Stimulated activated CD4-positive, alpha-beta T cell treated with anti-CD3 and anti-CD28 coated beads, Interleukin-1b, Interleukin-23, amount 100 ng/mL, for 1 hour (primary cell): ENCODE measurements at places on chromosomes 3 and 15.
A peak's percentile ranks its signal among the peaks of the same experiment; 100 is the strongest.

- DNase-seq = no peak
Measured at GRCh38 chr3:159185443-159186050, 383.7 kb downstream of the MFSD1 start.

GRCh38 chr3:194054540-194054939 lies 81.4 kb upstream of the HES1 start:
- DNase-seq = no peak

GRCh38 chr3:194422188-194422587 lies 23.1 kb upstream of the GP5 start:
- no peak for DNase-seq

- DNase-seq = no peak
Measured at GRCh38 chr3:183301937-183302580, 49.0 kb downstream of the B3GNT5 start.

DNA sequence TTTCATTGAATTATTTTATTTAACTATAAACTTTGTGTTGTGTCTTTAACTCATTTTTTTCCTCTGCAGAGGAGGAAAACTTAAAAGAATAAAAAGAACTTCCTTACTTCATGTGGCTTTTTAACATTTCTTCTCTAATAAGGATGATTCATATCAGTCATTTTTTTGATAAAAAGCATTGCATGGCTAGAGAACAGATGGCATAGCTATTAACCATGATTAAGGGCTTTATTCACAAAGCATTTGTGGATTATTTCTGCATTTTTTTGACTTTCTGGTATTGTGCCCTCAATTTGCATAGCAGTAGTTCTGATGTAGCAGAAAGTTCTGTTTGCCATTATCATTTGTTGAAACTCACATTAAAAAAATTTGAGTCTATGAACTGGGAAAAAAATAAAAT lies 540.8 kb downstream of the SI start:
- no peak for DNase-seq

GRCh38 chr15:52466716-52467115 lies 62.0 kb downstream of the MYO5A start:
- DNase-seq = no peak

GRCh38 chr3:127369356-127369935 lies 81.6 kb upstream of the PRR20G start:
- DNase-seq = no peak

- no peak for DNase-seq
Measured at GRCh38 chr3:174715386-174715785, 143.7 kb upstream of the NAALADL2 start.

DNA sequence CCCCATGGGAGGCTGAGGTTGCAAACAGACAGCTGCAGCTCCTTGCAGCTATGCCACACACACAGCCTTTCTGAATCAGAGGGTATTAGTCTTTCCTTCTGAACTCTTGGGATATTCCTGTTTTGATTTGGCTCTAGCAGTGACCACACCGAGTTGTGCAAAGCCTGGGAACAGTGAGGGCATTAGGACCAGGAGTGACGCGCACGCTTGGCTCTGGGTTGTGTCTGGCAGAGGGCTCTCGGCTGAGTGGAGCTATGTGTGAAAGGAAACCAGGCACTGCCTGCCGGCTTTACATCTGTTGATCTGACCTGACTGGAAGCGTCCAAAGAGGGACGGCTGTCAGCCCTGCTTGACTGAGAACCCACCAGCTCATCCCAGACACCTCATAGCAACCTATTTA lies at the start of gene GALNT15:
GALNT15 (plus strand) TSS at position 292 of the 400 bp plus-strand sequence. CDS start 472 bp downstream, outside the sequence.
- no peak for DNase-seq

GRCh38 chr3:142902356-142902755 lies 13.5 kb upstream of the PCOLCE2 start:
- no peak for DNase-seq

DNA sequence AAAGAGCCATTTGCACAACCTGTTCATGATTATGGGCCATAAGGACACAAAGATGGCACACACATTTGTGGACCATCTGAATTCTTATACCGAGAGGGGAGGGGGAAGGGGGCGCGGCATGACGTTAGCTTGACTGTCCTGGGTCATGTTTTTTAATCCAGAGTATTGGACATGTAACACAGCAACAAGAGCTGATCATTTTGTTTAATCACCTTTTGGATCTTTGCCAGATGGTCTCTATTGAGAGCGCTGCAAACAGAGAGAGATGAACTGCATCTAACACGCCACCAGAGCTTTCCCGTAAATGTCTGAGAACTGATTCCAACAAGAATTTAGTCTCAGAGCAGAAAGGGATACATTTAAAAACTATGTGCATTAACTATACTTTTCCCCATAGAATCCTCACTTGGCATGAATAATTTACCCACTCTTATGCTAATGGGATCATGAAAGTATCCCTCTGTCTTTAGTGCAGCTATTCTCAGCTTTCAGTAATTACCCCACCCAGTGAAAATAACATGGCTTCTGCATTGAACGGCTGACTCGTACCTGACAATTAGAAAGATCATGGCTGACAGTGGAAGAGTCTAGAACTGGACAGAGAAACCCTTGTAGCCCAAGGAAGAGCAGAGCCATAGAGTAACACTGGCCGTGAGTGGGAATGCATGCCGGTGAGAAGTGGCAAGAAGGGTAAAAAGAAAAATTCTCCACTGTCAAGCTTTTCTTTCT lies 22.6 kb downstream of the MEIS2 start:
- no peak for DNase-seq

DNA sequence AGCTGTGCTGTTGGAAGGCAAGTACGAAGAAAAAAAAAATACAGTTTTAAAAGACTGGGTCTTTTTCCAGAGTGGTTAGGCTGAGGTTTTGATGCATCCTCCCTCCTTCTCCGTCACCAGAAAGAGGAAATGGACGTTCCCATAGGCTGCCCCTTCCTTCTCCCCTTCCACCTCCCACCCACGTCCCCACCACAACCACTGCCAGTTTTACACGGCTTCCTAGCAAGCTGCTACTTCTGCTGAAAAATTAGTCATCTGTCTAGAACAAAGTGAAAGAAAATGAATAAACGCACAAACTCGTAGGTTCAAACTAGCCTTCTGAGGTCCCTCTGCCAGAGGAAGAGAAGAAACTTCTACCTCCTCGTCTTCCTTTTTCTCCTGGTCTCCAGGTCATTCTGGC lies 71.6 kb upstream of the RPL35A start:
- no peak for DNase-seq

DNA sequence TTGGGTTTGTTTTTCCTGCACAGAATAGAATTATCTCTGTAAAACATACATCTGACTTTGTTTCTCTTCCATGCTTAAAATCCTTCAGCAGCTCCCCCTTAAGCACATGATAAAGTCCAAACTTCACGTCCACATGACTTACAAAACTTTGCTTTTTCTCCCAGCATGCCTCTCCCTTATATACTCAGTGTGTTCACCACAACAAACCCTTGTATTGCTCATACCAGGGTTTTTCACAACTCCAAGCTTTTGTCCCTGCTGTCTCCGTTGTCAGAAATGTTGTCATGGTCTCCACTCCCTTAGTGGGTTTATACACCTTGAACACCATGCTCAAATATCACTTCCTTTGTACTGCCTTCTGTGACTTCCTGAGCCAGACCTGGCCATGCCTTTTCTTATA lies 91.1 kb upstream of the MITF start:
- no peak for DNase-seq

DNA sequence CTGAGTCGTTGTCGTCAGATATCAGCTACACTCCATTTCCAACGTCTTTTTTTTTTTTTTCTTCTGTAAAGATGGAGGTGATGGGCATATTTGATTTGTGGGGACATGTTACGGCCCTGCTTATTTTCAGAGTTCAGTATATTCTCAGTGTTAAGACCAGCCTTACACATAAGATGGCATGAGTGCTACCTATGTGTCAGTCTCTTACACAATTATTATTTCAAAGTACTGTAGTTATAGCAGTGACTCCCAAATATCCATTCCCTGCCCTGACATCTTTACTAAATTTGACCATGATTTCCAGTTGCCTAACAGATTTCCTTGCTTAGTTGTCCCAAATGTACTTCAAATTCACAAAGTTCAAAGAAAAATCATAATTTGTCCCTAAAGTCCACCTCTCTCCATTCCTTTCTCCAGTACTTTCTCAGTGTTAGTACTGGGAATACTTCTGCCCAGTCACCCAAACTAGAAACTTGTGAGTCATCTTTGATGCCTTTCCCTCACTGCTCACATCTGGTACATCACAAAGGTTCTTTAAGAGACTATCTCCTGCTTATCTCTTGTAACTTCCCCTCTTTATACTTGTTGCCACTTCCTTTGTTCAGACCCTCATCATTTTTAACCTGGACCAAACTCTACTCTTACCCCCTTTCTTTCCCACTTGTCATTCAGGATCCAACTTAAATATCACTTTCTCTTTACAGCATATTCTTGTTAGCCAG lies 67.0 kb downstream of the ZNF609 start:
- DNase-seq = no peak

DNA sequence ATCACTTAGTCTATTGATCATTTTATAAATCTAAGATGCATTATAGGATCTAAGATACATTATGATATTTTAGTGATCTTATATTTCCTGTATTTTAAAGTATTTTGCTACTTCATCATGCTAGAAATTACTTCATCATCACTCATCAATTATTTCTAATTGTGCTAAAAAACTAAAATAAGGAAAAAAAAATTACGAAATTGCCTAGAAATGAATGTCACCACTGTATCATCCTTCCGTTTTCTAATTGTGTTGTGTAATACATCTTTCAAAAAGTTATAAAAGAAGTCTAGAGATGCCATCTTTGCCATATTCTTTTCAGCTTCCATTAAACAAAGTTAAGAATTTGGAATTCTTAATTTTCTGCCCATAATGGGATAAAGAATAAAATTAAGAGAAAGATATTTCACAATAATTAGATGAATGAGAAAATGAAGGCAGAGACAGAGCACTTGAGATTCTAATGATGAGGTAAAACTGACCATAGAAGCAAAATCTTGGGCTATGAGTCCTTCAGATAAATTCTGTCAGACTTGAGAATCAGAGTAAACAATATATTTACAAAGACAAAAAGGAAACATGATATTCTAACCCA lies 48.8 kb downstream of the ALDH1A2 start:
- no peak for DNase-seq

GRCh38 chr3:153624310-153625030 lies 462.4 kb downstream of the RAP2B start:
- no peak for DNase-seq

DNA sequence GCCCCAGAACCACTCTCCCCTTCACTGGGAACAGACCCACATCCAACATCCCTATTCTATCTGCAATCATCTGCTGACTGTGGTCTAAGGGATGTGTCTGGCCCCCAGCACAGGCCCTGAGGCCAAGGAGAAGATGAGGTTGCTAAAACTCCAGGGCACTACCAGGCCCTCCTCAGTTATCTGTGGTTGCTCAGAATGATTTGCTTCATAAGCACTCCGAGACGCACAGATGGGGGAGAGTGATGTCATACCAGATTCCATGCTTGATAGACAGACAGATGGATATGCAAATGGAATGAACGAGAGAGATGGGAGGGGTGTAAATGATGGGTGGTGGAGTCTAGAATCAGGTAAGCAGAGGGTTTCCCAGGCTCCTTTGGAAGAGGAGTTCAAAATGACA lies 57.8 kb downstream of the CEMIP start:
- no peak for DNase-seq

- no peak for DNase-seq
Measured at GRCh38 chr15:68384451-68385239, 47.3 kb downstream of the ITGA11 start.

DNA sequence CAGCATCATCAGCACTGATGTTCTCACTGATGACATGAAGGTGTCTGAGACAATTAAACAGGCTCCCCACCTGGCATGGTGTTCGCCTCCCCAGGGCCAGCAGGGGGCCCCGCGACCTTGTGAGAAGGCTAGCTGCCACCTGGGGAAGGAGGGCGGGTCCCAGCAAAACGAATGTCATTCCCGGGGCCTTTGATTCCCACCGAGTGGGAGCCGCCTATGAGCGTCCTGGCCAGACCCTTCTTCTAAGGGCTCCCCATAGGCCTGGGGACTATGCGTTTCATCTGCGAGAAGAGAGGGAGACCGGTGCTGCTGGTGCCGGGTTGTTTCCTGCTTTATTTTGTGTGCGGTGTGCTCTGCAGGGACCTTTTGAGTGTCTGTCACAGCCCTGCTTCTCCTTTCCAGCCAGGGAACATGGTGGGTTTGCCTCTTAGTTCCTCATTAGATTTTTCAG lies 20.5 kb upstream of the MINDY4B start:
- peak; percentile 7 for DNase-seq

- DNase-seq = no peak
Measured at GRCh38 chr3:95289295-95289694, 1226.4 kb downstream of the NSUN3 start.

- no peak for DNase-seq
Measured at GRCh38 chr3:64174328-64174727, 50.9 kb downstream of the PRICKLE2 start.

DNA sequence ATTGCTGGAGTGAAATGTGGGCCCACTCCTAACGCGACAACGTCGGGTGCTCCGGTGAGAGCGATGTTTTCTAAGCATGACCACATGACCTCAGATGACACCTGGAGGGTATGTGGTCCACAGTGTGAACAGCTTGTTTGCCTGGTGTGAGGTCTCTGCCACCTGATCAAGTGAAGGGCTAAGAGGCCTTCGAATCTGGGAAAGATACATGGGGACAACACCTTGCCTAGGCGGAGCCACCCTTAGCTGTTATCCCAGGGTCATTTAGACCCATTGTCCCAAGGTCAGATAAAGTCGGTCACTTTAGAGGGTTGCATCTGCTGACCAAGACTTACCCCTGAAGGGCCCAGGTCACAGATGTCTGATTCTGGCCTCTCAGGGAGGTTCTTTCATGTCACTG lies 34.9 kb upstream of the ALDH1A3 start:
- DNase-seq = no peak

DNA sequence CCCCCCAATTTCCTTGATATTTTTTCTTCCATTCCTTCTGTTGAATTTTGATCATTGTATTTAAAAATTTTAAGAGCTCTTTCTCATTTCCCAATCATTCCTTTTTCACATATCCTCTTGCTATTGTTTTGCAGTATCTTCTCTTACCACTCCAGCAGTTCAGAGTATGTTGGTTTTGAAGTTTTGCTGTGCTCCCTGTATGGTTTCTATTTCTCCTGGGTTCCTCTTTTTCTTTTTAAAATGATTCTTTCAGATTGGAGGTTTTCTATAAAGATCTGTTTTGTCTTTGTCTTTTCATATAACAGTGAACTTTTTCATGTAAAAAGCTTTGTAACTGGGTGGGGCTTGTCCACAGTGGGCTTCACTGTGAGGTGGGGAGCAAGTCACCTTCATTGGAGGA lies 12.8 kb downstream of the USP3 start:
- no peak for DNase-seq

DNA sequence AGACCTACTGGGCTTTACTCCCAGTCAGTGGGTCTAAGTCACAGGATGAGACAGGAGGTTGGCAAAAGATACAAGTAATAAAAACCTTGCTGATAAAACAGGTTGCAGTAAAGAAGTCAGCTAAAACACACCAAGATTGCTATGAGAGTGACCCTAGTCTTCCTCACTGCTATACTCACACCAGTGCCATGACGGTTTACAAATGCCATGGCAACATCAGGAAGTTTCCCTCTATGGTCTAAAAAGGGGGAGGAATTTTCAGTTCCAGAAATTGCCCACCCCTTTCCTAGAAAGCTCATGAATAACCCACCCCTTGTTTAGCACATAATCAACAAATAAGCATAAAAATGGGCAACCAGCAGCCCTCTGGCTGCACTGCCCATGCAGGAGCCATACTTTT lies 966.7 kb upstream of the ROBO1 start:
- DNase-seq = no peak

GRCh38 chr3:172471903-172472302 lies 23.6 kb upstream of the GHSR start:
- DNase-seq = no peak
